ENCODE measurements at places on chromosomes 4 and X.

GRCh38 chr4:11426731-11427120, 2.0 kb downstream of the HS3ST1 start:
- DNase-seq = no peak

- DNase-seq = no peak
These were observed 406.3 kb downstream of the DTHD1 start for GRCh38 chr4:36687681-36688080.

DNA sequence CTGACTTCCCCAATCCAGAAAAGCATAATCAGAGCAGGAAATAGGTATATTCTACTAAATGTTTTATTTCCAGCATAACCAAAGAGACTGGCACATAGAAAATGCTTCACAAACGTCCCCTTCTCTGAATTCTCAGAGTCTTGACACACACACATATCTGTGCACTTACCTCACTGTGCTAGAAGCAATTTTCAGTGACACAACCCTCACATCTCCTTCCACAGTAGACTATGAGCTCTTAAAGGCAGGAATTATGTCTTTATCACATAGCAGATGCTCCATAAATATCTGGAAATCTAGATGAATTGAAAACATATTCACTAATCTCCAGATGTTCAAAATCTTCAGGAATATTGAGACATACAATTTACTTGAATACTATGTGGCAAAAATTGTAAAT, 5.9 kb downstream of the SOWAHB start:
- no peak for DNase-seq

DNA sequence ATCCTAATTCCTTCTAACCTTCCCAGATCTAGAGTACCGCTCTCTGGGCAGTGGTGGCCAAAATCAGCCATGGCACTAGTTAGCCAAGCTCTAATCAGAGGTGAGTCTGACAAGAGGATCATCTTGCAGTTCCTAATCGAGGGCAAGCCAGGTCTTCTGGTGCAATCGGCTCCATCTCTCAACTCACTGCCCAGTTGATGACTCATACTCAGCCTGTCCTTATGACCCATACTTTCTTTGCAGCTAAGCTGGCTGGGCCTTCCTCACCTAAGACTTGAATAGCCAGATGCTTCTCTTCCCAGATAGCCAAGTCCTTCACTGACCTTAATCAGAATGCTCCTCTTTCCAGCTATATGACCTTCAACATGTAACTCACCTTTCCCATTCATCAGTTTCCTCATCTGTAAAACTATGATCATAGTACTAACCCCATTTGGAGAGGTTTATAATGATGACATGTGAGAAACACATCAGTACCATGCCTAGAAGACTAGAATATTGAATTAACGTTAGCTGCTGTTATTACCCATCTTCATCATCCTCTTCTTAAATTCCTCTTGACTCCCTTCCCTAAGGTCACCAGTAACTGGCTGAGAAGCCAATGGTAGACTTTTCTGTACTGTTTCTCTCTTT, 57.1 kb downstream of the RELL1 start:
- DNase-seq = peak; percentile 71

- peak; percentile 31 for DNase-seq
These were observed 53.9 kb upstream of the TENM3 start for GRCh38 chr4:182189103-182189878.

DNA sequence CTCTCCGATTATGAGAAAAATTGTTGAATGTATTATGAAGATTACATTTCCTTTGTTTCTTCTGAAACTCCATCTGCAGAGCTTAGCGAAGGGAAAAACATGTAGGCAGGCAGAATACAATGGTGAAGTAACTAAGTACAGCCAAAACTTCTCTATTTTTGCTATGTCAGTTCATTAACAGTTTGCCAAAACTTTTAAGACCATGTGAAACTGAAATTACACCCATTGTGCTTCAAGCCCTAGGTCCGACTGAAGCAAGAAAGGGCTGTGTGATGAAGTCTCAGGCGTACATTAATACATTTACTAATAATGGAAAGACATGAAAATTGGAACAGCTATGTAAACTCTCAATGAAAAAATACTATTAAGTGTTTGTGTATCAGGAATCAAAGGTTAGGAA, 398.0 kb downstream of the MAPK10 start:
- DNase-seq = no peak

DNA sequence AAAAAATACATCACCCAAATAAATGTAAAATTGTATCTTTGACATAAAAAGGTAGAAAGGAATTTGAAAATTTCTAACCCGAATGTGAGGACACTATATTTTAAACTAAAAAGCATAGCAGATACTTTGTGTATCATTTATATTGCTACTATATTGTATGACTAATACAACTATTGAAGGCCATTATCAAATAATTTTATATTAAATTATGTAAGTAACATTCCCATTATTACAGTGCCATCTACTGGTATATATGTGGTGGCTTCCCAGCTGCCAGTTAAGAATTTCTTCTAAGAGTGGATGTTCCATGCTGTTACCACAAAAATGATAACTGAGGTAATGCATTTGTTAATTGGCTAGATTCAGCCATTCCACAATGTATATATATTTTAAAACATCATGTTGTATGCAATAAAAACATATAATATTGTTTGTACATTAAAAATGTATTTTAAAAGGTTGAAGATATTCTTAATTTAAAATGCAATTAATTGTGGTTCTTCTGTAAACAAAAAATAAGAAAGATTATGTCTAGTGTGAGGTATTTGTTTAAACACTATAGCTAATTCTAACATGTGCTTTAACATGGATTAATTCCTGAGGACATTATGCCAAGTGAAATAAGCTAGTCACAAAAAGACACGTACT, 65.3 kb downstream of the EGF start:
- no peak for DNase-seq

- no peak for DNase-seq
These were observed 7.9 kb upstream of the EMCN start for GRCh38 chr4:100525686-100526085.

DNA sequence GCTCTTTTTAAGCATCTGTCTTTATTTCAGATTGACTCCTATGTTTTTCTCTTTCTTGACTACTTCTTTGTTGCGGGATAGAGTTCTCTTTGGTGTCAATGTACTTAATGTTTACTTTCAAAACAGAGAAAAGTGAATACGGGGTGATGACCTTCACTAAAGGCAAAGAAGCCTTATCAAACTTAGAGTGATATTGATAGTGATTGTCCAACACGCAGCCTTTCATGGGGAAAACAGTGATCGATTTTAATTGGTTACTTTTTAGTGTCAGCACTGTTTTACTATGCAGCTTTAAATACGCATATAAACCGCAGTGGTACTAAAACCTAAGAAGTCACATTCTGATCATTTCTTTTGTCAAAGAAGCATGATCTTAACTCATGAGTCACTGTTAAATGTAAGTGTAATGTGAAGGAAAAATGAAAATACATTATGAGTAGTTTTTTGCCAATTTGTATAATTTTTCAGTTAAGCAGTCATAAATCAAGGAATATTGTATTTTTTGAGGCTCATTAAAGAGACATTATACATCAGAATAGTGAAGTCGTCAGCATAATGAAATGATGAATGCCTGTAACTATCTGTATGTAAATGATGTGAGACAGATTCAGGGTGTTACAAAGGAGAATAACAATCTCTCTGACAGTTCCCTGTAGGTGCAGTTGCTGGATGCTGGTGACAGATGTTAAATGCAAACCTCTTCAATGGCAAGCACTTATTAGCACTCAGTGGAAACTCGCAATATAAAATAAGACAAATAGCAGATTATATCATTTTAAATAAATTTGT, 2082.8 kb upstream of the TENM3 start:
- no peak for DNase-seq

DNA sequence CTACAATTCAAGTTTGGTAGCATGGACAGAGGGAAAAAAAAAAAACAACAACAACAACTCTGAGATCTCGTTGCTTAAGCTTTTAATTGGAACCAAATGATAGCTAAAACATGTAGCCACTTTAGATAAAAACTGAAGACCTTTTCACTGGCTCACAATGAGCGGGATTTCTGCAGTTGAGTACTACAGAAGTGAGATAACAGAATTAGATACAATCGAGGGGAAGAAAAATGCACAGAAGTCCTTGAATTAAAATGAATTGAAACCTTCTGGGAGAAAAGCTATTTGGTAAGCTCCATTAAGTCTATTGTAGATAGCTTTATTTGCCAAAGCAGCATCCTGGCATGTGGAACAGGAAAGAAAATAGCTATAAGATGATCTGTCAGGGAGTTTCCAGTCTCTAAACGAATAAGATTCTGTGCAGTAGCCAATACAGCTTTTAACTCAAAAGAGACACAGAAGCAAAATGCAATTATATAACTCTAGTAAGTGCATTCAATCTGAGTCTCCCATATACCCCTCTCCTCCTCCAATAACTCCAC, 248.5 kb downstream of the ENOX2 start:
- no peak for DNase-seq

- DNase-seq = no peak
These were observed 47.5 kb downstream of the MAGEA1 start for GRCh38 chrX:153226344-153227185.

- DNase-seq = peak; percentile 81
These were observed 286.1 kb upstream of the TENM3 start for GRCh38 chr4:181957088-181957487.

- DNase-seq = no peak
These were observed 452.2 kb downstream of the PCDH11X start for GRCh38 chrX:92231391-92231790.

DNA sequence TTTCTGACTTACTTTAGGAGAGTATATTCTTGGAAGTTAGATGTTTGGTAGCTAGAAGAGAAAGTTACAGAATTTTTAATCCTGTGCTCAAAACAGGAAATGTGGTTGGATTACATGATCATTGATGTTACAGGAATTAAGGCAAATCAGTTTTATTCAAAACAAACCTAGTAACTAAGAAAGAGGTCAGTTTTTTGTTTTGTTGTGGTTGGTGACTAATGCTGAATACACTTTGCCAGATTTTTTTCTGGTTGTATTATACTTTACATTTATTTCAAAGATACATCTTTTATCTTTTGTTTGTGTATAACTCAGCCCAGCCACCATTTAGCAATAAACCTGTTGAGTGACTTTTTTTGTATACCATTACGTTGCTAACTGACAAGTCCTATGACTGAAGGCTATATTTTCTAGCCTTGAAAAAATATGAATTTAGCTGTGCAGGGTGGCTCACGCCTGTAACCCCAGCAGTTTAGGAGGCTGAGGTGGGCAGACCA, 116.7 kb downstream of the KLHL8 start:
- DNase-seq = no peak

- DNase-seq = no peak
These were observed 106.8 kb upstream of the SLC4A4 start for GRCh38 chr4:71232056-71232430.

DNA sequence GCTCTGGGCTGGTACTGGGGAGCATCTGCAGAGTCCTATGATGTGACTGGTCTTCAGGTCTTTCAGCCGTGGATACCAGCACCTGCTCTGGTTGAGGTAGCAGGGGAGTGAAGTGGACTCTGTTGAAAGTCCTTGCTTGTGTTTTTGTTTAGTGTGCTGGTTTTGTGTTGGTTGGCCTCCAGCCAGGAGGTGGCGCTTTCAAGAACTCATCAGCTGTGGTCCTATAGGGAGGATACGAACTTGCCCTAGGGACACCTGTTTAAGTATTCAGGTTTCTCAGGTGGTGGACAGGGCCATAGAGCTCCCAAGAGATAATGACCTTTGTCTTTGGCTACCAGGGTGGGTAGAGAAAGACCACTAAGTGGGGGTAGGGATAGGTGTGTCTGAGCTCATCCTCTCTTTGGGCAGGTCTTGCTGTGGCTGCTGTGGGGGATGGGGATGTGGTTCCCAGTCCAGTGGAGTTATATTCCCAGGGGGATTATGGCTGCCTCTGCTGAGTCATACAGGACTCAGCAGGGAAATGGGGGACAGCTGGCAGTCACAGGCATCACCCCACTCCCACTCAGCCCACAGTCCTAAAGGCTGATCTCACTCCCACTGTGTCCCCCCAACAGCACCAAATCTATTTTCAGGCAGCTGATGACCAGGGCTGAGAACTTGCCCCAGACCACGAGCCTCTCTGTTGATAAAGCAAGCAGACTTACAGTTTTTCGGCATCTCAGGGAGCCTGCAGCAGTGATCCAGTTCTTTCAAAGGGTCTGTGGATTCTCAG, 24.1 kb downstream of the MSMO1 start:
- no peak for DNase-seq

- no peak for DNase-seq
These were observed 841.6 kb upstream of the FRG1 start for GRCh38 chr4:189098932-189099696.

DNA sequence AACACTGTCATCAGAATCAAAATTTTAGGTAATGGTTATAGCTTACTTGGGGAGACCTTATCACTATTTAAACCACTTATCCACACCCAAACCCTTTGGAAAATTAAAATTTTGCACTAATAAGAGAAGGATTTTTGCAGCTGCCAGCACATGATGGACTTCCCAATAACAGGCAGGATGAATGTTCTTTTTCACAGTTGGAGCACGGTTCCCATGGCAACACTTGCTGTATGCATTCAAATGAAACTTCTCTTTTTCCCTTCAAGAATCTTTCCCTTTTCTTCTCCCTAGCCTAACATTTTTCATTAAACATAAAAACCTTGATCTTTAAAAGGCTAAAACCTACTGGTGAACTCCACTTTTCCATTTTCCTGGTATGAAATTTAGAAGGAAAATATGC, 768.2 kb downstream of the KCTD8 start:
- no peak for DNase-seq

DNA sequence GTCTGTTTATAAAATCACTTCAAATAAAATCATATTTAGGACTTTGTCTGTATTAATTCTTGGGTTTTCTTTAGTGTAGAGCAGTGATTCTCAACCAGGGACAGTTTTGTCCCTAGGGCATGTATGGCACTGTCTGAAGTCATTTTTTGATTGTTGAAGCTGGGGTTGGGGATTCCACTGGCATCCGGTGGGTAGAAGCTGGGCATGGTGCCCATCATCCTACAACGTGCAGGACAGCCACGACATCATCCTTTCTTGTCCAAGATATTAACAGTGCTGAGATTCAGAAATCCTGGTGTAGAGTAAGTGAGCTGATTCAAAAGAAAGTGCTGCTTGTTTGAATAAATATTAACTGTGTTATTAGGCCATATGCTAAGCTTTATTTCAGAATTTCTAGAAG, 28.6 kb downstream of the DCLK2 start:
- DNase-seq = no peak

GRCh38 chrX:103626855-103627254, 1.9 kb upstream of the TCEAL1 start:
- DNase-seq = no peak

DNA sequence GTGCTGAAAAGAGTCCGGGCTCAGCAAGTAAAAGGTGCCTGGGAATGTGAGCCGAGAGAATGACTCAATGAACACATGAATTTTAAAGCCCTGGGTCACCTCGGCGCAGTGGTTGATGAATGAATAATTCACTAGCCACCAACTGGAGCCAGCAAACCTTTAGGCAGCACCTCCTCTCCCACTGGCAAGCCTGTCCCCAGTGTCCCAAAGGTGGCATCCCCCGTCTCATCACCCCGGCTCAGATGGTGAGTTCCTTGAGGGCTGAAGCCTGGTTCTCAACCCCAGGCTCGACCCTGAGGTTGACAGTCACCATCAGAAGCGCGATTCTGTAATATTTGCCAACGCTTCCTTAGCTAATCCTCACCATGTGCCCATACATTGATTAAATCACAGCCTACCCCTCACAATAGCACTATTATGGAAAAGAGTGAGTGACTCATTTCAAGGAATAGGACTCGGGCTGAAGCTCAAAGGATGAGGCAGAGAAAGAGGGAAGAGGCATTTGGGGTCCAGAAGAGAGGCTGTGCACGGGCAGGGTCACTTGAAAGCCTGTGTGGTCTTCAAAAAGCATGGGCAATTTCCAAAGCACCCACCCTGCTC, 2.7 kb upstream of the CCNQ start:
- no peak for DNase-seq
